ENCODE measurements at places on chromosomes 4 and X.
A peak's percentile ranks its signal among the peaks of the same experiment; 100 is the strongest.

DNA sequence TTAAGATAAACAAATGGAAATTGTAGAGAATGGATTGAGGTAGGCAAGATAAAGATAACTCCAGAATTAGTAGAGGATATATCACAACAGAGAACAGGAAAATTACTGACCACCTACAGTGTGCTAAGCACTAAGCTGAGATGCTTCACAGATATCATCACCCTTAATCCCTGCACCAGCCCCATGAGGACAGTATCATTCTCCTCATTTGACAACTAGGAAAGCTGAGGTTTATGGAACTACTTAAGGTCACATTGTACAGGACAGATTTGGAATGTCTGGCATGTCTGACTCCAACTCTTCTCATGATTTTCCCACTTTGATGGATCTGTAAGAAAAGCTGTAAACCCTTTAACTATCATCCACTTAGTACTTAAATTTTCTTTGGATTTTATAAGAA is 95.5 kb downstream of the CASK start:
- no peak for DNase-seq

- DNase-seq, result no peak
These were observed 82.4 kb upstream of the ADGRG2 start for GRCh38 chrX:19204636-19205035.

DNA sequence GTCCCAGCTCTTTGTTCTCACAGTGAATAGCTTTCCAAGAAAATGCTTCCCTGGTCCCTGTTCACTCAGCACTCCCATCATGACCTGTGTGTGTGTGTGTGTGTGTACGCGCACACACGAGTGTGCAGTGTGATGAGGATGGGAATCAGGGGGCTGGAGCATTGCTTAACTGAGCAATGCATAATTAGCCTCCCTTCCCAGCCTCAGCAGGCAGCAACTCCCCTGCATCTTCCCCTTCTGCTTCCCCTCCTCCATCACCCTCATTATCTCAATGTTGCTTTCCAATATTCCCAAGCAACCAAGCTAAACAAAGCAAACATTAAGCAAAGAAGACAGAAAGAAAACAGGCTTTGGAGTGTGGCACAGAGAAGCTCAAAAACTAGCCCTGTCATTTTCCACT is 137.0 kb downstream of the RBM47 start:
- no peak for DNase-seq

GRCh38 chrX:42704454-42704853 is 73.5 kb downstream of the PPP1R2C start:
- DNase-seq, result no peak

GRCh38 chr4:58274553-58274952 is 1164.4 kb upstream of the IGFBP7 start:
- DNase-seq, result no peak

- peak; percentile 46 for DNase-seq
These were observed 11.3 kb upstream of the ANOS1 start for GRCh38 chrX:8743126-8743732.

GRCh38 chr4:15423285-15423711 is 4.5 kb upstream of the C1QTNF7 start:
- DNase-seq, result no peak

DNA sequence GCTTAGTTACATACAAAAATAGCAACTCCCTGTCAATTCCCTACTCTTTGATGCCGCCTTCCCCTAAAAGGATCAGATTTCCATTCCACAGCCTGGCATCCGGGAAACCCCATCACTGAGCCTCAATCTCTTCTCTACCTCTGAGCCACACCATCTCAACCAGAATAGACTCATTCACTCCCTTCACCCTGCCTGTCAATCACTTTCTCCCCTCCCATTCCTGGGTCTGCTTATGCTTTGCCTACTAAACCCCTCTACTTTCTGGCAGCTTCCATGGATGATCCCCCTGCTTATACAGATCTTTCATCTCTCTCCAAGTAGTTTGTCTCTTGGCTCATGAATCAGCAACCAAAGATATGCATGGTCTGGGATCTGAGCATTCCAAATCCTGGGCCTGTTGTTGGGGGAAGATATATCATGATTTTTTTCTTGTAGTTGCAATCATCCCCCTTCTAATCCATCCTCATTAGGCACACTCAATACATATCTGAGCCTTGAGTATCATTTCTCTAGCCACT is 2.6 kb downstream of the AMER1 start:
- no peak for DNase-seq

DNA sequence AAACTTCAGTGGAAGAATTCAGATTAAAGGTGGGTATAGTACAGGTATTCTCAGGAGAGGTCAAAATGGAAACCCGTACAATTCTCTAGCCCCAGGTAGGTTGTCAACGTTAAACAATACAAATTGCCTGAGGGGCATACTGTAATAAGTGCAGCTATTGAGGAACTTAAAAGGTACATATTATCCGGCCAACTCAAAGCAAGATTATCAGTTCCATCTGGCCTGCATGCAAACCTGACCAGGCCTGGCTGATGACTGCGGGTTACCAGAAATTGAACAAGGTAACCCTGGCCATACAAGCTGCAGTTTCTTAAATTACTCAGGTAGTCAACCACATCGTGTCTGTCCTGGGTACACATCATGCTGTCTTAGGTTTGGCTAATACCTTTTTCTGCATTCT is 12.3 kb upstream of the ZNF630 start:
- DNase-seq, result no peak

DNA sequence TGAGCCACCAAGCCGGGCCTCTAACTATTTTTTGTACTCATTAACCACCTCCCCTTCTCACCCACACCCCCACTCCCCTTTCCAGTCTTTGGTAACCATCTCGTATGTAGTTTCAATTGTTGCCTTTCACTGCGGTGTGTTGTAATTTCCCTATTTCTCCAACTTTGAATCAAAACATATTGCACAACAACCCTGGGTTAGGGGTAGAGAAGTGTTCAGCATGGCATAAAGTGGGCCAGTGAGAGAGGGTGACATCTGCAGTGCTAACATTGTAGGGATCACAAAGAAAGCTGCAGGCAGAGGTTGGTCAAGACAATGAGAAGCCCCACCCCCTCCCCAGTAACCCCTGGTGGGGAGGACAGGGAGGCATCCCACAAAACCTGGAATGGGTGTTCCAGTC is 92.7 kb downstream of the SPATA18 start:
- no peak for DNase-seq

DNA sequence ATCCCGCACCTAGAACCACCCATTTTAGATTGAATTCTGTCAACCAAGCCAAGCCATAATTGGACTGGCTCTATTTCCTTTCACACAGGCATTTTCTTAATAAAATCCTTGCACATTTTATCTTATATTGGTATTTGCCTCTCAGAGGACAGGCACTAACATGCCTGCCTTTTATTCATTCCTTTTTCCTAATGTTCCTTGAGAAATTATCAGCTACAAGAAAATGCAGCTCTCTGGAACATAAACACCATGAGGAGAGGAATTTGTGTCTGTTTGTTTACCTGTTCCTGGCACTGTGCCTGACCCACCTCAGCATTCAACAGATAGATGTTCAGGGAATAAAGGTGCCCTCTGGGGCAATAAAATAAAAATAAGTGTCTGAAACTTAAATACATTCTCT is 116.2 kb downstream of the PDHA2 start:
- no peak for DNase-seq

DNA sequence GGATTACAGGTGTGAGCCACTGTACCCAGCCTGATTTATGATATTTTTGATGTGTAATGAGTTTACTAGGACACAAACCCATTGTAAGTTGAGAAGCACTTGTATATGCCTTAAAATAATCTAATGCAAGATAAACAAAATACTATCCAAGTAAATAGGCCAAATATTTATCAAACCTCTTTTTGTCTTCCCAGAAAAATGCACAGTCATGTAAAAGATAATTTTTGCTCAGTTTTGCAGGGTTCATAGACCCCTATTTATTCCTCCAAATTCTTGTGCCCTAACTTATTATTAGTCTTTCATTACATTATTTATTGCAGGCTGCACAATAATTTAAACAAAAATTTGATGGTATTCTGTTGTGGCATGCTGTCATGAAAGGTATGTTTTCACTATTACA is 1290.7 kb downstream of the STIM2 start:
- no peak for DNase-seq

DNA sequence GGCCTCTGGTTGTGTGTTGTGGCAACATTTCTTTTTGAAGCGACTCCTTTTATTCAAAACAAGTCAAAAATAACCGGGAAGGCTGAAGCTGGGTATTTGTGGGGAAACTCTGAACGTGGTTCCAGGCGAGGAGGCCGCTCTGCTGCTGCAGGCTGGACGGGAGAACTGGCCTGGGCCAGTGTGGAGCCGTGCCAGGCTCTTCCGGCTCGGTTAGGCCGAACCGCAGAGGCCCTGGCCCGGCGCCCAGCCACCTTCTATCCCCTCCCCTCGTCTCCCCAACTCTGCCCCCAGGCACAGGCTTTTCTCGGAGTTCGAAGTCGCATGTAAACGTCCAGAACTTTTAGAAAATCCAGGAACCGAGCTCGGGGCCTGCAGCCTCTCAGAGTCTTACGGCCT is 2.4 kb upstream of the BCOR start:
- no peak for DNase-seq

DNA sequence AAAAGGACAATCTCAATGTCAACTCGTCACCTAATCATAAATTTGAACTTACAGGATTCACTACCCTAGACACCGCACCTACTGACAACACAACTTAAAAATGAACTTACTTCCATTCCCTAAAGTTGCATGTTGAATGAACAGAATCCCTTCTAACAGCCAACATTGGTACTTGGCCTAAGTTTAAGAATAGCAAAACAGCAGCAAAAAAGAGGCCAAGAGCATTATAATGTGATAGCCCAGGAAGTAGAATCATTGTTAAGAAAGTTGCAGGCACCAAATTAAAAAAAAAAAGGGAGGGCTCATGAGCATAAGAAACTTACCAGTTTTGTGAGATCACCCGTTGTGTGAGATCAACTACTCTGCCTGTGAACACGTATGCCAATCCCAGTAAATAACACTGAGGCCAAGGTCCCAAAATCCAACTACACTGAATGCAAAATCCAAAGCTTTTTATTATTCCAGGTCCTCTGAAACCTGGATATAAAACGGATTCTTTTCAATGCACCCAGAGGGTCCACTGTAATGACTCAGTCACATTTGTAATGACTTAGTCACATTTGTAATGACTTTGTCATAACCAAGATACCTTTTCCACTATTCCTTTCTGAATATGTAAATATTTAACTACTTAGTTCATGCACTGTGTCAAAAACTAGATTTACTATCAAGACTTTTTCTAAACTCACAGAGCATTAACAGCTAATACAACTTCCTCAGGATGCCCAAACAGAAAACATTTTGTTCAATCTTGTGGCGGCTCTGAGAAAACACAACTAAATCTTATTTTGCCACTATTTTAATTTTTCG is 6.8 kb downstream of the HNRNPDL start:
- DNase-seq, result no peak

DNA sequence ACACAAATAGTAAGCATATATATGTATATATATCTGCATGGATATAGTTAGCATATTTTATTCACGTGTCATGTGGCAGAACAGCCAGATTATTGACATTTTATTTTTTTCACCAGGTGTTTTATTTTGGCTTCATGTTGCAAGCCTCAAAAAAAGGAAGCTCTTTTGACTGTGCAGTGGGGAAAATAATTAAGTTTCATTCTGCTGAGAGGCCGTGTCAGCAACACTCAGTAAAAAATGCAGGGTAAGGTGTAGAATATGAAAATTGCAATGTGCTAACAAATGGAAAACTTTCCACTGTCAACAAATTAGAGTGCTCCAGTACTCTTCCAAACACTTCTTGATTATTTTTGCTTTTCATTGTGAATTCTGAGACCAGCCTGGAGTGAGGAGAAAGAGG is 511.5 kb downstream of the GLUD2 start:
- no peak for DNase-seq

All from stimulated activated CD8-positive, alpha-beta memory T cell treated with anti-CD3 and anti-CD28 coated beads, Interleukin-7, amount 100 ng/mL, for 1 hour (primary cell).